Glomerular endothelial cell (primary cell): ENCODE measurements at places on chromosomes 6 and 20.
A peak's percentile ranks its signal among the peaks of the same experiment; 100 is the strongest.

DNA sequence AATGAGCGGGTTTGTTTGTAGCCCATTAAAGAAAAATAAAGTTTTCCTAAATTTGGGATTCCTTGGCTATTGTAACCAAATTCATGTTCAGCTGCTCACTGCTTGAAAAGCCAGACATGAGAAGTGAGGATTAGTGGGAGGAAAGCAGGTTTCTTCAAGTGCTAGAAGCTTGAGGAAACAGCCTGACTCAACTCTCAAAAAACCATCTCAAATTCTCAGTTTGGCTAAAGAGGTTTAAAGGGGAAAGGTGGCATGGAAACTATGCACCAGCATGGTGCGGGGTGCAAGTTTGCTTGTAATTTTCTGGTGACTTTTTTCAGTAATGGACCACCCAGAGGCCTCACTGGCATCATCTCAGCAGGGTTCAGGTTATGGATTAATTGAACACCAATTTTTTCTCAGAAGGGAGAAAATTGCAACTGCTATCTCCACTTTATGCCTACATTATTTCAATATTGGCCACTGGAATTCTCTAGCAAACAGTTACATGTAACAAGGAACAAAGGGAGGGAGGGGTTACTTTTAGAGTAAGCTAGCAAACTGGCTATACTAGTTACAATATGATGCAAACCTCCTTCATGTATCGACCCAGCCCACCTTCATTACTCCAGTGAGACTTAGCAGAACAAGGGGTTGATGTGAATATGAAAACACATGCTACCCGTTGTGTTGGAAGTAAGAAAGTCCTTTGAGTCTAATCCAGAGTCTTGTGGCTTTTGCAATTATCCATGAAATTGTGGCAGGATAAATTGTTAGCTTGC, 85.0 kb upstream of the IFNGR1 start:
- DNase-seq: no peak

DNA sequence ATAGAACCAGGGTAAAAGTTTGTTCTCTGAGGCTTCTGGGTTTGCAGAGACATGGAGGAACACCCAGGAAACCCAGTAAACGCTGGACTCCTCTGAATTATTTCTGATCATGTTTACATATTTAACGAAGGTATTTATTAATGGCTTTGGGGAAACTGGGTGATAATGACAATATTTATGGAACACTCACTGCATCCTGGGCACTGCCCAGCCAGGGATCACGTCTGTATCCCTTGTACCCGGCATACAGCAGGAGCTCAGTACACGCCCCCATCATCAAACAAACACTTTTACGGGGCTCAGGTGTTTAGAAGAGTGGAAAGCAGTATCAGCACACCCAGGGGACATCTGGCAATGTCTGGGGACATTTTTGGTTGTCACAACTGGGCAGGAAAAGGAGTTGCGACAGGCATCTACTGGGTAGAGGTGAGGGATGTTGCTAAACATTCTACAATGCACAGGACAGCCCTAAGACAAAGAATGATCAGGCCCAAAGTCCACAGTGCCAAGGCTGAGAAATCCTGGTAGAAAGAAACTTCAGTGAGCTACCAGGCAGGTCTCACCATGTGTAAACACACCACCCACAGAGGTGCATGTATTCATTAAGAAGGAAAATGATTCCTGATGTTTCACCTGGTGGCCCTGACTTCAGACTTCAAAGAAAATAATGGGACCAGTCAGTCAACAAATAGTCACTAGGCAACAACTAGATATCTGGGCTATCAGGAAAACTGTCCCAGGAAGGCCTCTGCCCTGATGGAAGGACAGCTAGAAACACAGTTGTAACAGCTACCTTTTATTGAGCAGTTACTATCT, 35.3 kb downstream of the ZMYND8 start:
- DNase-seq: no peak

DNA sequence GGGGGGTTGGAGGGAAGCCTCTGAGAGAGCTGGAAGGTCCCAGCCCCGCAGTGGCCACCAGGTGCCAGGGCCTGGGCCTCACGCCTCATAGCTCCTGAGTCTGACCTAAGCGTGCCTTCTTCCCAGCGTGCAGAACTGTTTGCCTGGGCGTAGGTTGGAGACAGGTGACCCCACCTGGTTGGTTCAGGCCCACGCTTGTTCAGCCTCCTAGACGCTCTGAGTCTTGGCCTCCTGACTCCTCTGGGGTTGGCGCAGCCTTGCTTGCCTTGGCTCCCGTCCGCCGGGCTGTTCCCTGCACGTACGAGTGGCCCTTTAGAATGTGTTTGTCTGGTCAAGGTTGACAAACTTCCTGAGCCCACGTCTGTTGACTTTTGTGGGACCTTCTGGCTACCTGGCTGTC, 70.8 kb downstream of the EYA2 start:
- DNase-seq: no peak

- no peak for DNase-seq
These were observed 45.1 kb upstream of the B4GALT5 start for GRCh38 chr20:49758781-49759180.

GRCh38 chr20:49029203-49029602, 16.9 kb upstream of the CSE1L start:
- no peak for DNase-seq

GRCh38 chr20:22214296-22214695, 370.1 kb downstream of the FOXA2 start:
- DNase-seq: no peak

DNA sequence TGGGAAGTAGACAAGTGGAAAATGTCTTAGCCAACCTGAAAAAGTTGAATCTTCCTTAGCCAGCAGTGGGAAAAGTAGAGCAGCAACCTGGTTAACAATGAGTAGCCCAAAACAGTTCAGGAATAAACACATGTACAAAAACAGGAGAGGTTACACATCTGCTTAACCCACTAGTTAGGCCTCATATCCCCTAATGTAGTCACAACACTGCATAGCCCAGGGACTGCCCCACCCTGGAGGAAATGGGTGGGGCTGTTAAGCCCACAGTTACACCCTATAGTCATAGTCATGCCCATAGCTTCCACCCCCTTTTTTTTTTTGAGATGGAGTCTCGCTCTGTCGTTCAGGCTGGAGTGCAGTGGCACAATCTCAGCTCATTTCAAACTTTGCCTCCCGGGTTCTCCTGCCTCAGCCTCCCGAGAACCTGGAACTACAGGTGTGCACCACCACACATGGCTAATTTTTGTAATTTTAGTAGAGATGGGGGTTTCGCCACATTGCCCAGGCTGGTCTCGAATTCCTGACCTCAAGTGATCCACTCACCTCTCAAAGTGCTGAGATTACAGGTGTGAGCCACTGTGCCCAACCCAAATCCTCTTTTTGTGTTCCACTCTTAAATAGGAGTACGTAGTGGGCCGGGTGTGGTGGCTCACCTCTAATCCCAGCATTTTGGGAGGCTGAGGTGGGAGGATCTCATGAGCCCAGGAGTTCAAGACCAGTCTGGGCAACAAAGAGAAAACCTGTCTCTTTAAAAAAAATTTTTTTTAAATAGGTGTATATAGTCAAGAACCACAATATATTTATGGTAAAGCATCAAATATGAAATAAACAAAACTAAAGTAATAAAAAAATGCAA, 24.5 kb downstream of the ILRUN start:
- DNase-seq: no peak

DNA sequence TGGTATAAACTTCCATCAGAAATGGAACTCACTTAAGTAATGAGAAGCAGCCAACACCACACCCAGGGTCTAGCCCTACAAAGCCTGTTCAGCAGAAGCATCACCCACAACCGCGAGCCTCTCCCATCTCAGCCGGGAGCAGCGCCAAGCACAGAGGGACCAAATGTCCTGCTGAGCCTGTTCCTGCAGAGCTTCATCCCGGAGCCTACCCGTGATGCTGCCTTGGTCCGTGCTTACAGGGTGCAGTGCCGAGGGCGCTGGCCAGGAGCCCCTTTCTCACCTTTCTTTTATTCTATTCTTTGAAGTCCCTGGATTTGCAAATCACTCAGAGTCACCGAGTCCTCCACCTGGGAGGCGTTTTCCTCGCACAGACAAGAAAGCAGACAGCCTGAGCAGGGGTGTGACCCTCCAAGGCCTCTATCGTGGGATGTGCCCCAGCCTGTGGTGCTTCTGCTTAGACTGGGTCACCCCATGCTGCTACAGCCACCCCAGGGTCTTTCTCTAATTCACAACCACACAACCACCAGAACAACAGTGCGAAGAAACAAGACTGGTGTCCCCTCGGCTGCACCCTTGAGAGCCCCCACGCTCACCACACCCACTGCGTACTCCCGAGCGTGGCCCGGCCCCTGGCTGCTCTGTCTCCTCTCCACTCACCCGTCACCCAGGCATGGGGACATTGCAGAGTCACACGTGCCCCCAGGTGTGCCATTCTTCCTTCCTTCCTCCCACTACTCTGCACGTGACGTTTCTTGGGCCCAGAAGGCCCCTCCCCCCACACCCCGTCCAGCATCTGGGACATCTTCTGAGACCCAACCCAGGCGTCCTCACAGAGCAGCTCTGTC, 92.2 kb upstream of the MPC1 start:
- DNase-seq: no peak

GRCh38 chr6:42104095-42104803, 38.2 kb downstream of the C6orf132 start:
- peak; percentile 18 for DNase-seq

- peak; percentile 78 for DNase-seq
These were observed 49.6 kb upstream of the ZNF217 start for GRCh38 chr20:53643031-53643832.

GRCh38 chr6:41331401-41332150, 3.8 kb upstream of the NCR2 start:
- DNase-seq: no peak

GRCh38 chr6:105326216-105326615, 76.7 kb downstream of the PREP start:
- no peak for DNase-seq

- peak; percentile 34 for DNase-seq
These were observed 71.3 kb upstream of the SLC2A12 start for GRCh38 chr6:134123666-134124208.

DNA sequence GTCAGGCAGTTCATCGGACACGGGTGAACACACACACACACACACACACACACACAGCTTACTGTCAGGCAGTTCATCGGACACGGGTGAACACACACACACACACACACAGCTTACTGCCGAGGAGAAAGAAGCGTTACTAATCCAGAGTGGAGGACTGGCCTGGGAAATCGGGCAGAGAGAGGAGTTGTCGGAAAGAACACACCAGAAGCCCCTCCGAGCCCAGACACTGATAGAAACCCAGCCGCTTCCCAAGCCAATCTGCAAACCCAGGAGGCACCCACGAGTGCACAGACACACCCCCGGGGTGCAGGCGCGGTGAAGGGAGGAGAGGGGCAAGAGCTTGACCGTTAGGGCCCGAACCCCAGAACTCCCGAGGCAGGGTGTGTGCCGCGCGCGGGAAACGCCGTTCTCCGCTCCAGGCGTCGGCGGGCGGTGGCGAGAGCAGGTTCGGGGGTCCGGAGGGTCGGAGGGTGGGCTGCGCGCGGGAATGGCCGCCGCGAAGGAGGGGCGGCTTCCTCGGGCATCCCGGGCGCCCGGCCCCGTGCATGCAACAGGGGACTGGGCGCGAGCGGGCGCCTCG, 636 bp downstream of the ELOVL2 start:
- no peak for DNase-seq

DNA sequence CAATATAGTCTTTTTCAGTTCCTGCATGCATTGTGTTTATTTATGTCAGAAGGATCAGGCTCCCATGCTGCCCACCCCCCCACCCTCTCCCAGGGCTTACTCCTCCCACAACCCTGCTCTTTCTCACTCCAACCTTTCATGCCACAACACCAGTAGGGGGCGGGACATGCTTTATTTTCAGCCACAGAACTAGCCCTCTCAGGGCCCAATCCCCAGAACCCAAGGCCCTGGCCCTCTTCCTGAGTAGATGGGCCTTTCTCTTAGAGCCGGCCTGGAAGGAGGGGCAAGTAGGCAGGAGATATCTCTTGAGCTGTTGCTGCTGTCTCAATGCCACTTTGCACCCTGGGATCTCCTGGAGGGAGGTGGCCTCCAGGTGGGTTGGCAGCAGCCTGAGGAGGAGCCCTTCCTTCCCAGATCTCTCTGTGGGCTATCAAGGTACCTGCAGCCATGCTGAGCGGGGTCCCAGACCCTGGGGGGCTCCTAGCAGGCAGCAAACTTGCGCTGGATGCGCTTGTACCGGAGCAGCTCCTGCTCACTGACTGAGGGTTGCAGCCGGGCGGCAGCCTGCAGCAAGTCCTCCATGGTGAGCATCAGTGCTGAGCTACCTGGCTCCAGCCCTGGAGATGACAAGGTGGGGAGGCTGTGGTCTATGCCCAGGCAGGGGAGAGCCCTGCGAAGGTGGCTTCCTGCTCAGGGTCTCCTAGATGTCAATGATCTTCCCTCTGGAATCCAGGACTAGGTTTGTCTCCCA, 3.5 kb downstream of the GNMT start:
- DNase-seq: no peak

GRCh38 chr6:23870496-23870895, 255.5 kb upstream of the NRSN1 start:
- no peak for DNase-seq

DNA sequence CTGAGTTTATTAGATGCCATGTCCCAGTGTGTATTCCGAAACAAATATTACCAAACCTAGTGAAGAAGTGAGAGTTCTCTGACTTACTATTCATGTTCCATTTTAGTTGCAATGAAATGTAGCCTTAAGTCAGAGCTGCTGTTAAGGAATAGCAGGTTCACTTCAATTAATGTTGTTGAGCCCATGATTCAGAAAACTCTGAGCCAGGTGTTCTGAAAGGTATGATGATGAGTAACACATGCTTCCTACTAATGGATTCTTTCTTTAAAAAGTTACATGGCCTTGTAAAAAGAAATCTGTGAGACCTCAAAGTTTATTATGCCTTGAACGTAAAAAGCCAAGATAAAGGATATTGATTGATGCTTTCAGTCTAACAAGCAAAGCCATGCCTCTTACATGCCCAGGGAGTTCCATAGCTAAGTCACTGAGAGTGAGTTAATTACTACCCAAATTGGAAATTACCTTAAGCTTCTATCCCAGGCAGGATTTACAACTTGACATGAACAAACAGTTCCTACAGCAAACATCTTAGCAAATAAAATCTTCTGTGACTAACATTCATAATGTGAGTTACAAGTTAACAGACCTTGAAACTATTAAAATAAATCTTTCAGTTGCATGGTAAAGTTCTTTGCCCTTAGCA, 122.9 kb downstream of the AKAP7 start:
- DNase-seq: no peak

- no peak for DNase-seq
These were observed 17.5 kb downstream of the COL12A1 start for GRCh38 chr6:75188221-75188925.

GRCh38 chr6:45200510-45200909, 127.6 kb upstream of the RUNX2 start:
- no peak for DNase-seq

DNA sequence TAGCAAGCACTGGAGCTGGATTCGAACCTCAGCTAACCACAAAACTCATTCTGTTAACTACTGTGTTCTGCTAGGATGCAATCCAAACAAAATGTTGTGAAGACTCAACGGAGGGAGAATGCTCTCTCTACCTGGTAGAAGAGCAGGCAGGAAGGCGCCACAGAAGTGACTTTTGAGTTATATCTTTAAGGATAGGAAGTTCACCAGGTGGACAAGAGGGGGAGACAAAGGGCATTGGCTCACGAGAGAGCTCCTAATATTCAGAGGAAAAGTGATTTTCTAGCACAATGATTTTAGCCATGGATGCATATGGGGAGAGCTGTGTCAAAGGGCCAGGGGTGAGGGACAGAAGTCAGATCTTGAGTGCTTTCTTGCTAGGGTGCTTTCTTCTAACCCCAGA, 108.4 kb upstream of the MAFB start:
- no peak for DNase-seq
